ENCODE measurements at places on chromosomes 4 and X. TPM values are rescaled to one million over a fixed set of nuclear protein-coding genes. Genes with fewer than 3 reads are reported as not detected.

DNA sequence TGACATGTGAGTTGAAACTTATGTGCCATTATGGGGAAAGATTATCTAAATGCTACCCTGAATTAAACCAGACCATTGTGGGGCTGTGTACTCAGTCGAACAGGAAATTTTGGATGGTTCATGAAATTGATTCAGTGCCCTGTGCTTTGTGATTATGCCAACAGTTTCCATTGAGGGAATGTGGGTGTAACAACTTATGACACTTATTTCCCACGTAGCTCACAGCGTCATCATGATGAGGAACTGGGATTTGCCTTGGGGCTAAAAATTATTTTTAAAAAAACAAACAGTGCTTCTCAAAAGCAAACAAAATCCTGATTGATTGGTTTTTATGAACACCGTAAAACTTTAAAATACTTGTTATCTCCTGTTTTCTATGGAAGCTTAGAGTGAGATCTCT, 8.3 kb upstream of the CLTRN start:
- no peak for DNase-seq

The DBET gene
- total RNA-seq, result 0.18 TPM

- DNase-seq, result no peak
These were observed 316.2 kb downstream of the GPAT3 start for GRCh38 chr4:83852085-83852451.

DNA sequence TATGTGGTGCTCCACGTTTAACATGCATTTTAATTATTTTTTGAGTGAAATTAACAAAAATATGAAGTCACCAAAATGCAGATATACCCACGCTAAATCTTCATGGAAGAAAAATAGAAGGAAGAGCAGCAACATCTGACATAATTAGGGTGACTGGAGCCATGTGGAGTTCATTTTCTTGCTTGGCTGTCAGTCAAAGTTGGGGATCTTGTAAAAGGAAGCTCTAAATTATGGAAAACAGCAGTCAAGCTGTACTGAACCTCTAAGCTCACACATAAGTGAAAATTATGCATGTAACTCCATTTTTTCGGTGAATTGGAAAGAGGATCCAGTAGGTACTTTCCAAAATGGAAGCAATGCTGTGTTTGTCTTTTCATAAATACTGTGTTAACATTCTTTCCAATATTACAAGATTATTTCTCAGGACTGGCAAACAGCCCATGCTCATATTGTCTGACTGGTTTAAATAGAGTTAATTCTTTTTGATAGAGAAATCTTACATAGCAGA, 9.7 kb upstream of the PDGFC start:
- no peak for DNase-seq

DNA sequence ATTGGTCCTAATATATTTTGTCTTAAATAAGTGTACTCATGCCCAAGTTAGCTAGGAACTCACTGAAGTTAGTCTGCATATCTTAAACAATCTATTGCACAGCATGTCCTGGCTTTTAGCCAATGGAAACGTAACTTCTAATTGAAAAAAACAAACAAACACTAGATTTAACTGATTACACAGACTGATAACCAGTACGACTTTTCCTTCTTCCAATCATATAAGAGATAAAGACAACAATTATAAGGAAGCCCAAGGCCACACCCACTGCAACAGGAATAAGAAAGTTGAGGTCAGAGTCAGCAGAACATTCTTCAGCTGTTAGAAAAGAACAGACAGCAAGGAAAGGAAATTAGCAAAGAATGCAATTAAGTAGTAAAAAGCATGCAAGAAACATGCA, 40.8 kb downstream of the LAMP2 start:
- no peak for DNase-seq

GRCh38 chrX:37752936-37753335, 26.9 kb upstream of the CYBB start:
- DNase-seq, result no peak

The USP17L15 gene
- not detected for total RNA-seq

The PDLIM3 gene
- 6.2 TPM for total RNA-seq

DNA sequence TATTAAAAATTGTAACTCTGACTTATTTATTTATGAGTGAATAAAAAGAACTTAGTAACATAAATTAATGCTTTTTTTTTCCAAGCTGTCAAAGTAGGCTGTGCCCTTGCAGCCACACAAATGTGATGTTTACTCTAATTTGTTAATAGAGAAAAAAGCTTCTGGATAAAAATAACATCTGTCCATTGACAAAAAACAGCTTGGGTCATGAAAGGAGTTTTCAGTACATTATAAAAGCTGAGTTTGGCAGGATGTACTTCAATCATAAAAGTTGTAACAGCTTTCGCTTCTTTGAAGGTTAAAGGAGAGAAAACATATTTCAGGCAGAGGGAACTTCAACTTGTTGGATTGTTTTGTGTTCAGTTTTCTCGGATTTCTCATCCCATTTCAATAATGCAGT, 105.6 kb downstream of the SLC4A4 start:
- no peak for DNase-seq

DNA sequence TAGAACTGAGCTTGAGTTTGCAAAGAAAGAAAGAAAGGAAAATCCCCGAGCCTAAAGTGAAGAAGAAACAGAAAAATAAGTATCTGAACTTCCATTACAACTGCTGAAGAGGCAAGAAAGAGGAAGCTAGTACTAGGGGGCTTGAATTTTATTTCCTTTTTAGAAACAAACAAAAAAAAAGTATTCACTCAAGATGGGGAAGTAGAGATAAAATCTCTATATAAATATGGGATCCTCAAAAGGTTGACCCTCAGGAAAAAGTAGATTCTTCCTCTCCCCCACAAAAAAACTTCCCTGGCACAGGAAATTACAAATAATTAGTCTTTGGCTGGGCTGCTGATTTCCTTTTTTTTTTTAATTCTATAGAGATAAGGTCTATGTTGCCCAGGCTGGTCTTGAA, 16.0 kb downstream of the LRBA start:
- no peak for DNase-seq

The FAM47A gene
- not detected for total RNA-seq

The CYBB gene
- 0.11 TPM for total RNA-seq

- no peak for DNase-seq
These were observed 126.7 kb upstream of the EDNRA start for GRCh38 chr4:147354237-147354636.

DNA sequence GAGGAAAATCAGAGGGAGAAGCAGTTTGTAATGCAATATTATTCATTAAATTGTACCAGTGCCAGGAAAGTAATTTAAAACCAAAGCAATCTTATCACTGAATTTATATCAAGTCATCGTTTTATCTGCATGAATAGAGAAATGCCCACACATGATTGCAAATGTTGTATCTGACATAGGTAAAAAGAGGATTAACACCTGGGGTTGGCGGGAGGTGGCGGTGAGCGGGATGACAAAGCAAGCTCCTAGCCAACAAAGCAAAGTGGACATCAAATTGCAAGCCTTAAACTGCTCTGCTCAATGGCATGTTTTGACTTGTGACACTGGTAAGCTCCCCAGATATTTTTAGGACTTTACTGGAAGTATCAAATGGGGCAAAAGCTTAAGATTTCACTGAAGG, 16.4 kb downstream of the HPGD start:
- no peak for DNase-seq

The NRK gene
- 3.1 TPM for total RNA-seq

The TGIF2LX gene
- not detected for total RNA-seq

- DNase-seq, result no peak
These were observed 47.0 kb downstream of the ANXA10 start for GRCh38 chr4:168139336-168139735.

The FAM47B gene
- not detected for total RNA-seq

- DNase-seq, result no peak
These were observed 497.3 kb upstream of the PITX2 start for GRCh38 chr4:111120191-111120590.

DNA sequence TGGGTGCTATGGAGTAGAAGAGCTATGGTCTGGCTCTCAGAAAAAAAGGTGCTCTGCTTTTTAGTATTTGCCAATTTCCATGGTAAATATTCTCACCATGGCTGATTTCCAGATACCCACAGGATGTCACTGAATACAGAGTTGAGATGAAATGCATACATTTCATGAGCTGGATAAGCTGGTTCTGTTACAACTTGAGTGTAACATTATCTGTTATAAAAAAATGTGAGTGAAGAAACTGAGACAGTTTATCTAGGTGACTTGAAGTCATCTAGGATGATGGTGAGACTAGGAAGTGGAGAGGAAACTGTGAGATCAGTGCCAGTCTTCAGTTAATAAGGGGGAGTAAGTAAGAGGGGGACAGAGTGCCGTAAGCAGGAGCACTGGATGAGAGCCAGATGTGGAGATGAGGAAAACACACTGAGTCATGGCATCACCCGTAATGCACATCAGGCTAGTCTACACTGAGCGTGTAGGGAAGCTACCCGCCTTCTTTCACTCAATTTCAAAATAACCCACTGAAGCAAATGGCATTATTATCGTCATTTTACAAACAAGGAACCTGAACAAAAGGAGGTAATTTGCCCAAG, 5.0 kb downstream of the HPSE start:
- DNase-seq, result no peak

DNA sequence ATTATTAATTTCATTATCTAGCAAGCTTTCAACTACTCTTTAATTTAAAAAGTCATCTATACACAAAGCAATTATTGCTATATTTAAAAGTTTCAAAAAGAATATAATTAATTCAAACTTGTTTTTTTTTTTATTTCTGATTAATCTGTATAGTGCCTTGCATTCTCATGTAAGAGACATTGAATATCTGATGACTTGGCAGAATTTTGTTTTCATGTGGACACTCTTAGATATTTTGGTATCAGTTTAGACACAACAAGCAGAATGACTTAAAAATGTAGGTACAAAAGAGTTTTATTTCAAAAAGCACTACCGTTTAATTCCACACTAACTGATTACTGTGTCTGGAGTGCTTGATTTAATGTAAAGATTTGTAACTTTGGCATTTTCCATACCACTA, 1129.6 kb downstream of the PDHA2 start:
- no peak for DNase-seq

GRCh38 chr4:148676344-148676743, 234.1 kb upstream of the NR3C2 start:
- no peak for DNase-seq

The CLTRN gene
- 2.2 TPM for total RNA-seq

GRCh38 chr4:173924561-173924960, 358.9 kb downstream of the FBXO8 start:
- no peak for DNase-seq

DNA sequence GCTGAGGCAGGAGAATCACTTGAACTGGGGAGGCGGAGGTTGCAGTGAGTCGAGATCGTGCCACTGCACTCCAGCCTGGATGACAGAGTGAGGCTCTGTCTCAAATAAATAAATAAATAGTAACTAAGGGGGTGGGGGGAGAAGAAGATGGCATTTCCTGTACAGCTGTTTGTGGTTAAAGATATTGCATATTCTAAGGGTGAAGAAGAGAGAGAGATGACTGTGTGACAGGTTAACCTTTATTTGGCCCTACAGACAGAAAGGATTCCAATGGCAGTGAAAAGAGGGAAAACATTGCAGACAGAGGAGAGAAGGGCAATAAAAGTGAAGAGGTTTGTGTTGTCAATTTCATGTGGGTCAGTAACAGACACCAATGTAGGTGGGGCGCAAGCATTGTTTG, 9.4 kb downstream of the TASL start:
- no peak for DNase-seq

- DNase-seq, result no peak
These were observed 71.7 kb downstream of the DDX60L start for GRCh38 chr4:168408620-168409019.

The AWAT1 gene
- not detected for total RNA-seq

The DGAT2L6 gene
- total RNA-seq, result not detected

GRCh38 chrX:139850968-139851367, 81.9 kb downstream of the ATP11C start:
- DNase-seq, result no peak

GRCh38 chr4:35644591-35644990, 599.7 kb downstream of the ARAP2 start:
- no peak for DNase-seq

- DNase-seq, result peak; percentile 52
These were observed 5.9 kb upstream of the GRPEL1 start for GRCh38 chr4:7073526-7074390.

- no peak for DNase-seq
These were observed 37.4 kb downstream of the SCD5 start for GRCh38 chr4:82761229-82761628.

The CENPI gene
- total RNA-seq, result 19.5 TPM

DNA sequence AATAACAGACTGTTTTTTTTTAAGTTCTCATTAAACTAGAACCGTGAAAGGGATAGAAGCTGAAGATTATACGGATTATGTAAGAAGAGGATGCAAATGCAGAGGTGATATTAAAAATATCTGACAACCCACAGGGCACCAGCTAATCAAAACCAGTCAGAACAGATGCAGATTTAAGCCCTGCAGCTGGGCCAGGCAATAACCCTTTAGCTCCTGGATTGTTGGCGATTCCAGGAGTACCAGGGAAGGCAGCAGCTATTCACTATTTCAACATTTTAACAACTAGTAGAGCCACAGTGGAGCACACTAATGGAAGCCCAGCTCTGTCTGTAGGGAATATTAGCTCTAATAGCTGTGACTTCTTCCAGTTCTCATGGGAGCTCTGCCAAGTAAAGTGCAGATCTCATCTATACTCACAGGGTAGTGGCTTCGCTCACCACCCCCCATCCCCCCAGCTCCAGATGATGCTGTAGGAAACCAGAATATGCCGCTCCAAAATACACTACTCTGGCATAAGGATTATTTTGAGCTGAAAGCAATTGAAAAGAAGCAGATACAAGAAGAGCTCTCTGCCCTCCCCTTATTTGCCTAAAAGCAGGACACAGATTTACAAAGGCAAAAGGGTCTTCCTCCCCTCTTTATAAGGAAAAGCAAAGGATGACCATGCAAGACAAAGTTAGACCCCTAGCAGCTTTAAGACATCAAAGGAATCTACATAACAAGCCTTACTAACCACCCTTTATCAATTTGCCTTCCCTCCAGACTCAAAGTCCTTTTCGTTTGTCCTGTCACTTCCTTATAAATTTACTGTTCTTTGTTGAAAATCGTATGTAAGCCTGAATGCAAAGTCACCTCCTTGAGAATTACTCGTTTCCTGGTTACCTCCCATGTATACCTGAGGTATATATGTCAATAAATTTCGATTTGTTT, 13.7 kb downstream of the SCD5 start:
- DNase-seq, result no peak

GRCh38 chrX:23980011-23980441, 47.0 kb downstream of the KLHL15 start:
- no peak for DNase-seq

The GASK1B gene
- total RNA-seq, result 0.23 TPM

The PHKA2 gene
- 24.9 TPM for total RNA-seq

GRCh38 chrX:54043056-54043455, 1.2 kb downstream of the PHF8 start:
- DNase-seq, result no peak

The STK26 gene
- total RNA-seq, result 75.4 TPM

DNA sequence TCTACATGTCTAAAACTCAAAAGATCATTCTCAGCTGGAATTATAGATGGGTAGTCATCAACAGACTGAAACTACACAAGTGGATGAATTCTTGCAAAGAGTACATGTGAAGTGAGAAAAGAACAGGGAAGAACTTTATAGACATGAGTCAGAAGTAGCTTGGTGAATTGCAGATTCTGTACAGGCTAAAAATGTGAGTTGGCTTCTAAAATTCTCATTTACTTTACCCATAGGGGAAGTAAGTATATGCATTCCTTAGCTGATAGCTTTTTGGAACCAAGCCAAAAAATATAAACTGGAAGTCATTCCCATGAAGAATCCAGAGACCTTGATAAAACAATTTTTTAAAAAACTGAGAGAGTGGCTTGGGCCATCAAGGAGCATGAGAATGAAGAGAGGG, 584.2 kb upstream of the FTHL17 start:
- no peak for DNase-seq

GRCh38 chr4:147957446-147957845, 225.6 kb downstream of the ARHGAP10 start:
- DNase-seq, result no peak

The PAGE2 gene
- total RNA-seq, result not detected

- DNase-seq, result no peak
These were observed 11.7 kb downstream of the ALB start for GRCh38 chr4:73415807-73416238.

Measured in WTC11 (cell line).